ENCODE measurements at places on chromosomes 4 and X. TPM values are rescaled to one million over a fixed set of nuclear protein-coding genes. Genes with fewer than 3 reads are reported as not detected.
A peak's percentile ranks its signal among the peaks of the same experiment; 100 is the strongest.

- no peak for DNase-seq
These were observed 7.1 kb downstream of the MAOA start for GRCh38 chrX:43663173-43663572.

- DNase-seq, result peak; percentile 37
These were observed 140.8 kb upstream of the EDNRA start for GRCh38 chr4:147340111-147340510.

DNA sequence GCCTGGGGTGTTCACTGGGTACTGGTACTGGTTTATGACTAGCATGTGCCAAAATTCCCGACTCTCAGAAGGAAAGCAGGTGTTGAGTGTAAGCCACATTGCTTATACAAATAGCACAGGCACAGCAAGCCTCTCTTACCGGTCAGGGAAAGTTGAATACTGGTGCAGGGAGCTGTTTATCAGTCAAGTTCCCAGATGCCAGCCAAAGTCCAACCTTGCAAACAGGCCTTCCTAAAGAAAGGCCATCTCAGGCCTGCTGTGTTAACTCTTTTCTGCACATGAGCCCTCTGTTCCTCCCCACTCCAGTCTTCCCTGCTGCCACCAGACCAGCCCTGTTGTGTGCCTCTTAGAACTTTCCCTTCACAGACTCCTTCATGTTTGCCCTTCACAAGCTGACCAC, 34.2 kb downstream of the PKD2 start:
- DNase-seq, result no peak

DNA sequence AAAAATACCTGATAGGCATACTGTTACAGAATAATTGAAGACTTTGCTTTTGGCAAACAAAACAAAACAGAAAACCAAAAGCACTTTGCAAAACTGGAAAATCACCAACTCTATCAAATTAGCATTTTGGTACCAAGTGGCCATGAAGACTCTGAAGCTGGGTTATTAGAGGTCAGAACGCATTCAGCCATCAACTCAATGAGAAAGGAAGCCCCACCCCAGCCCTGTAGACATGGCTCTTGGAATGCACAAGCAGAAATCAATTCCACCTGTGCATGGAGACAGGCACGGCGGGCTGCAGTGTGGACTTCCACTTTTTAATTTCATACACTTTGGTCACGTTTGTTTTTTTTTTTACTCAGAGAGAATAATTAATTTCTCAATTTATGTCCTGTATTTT, 93.6 kb upstream of the DHX15 start:
- DNase-seq, result no peak

- DNase-seq, result no peak
These were observed 995.3 kb upstream of the GRIA3 start for GRCh38 chrX:122188751-122189150.

GRCh38 chr4:110073053-110073845, 125.2 kb downstream of the ELOVL6 start:
- DNase-seq, result no peak

DNA sequence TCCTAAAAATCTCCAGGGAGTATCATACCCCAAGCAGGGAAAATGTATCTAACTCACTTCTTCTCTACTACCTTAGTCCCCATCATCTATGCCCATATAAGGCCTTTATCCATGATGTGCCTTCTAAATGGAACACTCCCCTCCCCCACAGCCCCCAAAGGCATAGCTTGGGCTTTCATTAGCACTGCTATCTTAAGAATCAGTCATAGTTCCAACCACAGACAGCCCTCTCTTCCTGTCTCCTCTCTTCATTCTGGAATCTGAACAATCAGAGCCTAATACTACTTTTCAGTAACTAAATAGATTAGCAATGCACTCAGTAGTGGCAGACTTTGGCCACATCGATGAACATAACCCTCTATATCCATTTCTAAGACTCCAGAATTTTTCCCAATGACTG, 313.2 kb upstream of the DKK2 start:
- no peak for DNase-seq

DNA sequence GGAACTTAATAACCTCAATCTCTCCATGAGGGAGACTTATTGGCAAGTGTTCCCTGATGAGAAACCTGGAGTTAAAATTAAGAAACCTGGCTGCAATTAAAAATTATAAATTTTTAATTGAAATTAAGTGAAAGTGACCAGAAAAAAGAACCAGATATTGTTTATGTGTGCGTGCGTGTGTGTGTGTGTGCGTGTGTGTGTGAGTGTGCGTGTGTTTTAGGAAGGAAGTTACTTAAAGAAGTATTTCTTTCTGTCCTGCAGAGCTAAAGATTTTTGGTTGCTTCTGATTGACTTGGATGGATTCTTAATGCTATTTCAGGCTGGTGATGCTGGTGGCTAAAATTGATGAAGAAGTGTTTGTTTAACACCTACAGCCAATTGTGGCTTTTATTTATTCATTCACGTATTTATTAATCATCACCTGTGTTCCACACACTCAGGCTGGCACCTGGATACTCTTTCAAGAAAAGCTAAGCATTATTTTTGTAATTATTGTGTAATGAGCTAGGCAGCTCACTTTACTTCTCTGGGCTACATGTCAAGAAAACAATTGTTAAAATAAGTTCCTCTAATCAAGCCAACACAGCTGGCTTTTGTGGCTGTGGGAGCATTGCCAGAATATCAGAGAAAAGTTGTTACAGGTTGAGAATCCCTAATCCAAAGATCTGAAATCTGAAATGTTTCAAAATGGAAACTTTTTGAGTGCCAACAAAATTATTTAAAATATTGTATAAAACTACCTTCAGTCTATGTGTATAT, 68.5 kb downstream of the CEP44 start:
- DNase-seq, result no peak

- DNase-seq, result no peak
These were observed 25.1 kb downstream of the RAB9B start for GRCh38 chrX:103806862-103807474.

- no peak for DNase-seq
These were observed 40.6 kb upstream of the DOCK11 start for GRCh38 chrX:118455013-118455412.

DNA sequence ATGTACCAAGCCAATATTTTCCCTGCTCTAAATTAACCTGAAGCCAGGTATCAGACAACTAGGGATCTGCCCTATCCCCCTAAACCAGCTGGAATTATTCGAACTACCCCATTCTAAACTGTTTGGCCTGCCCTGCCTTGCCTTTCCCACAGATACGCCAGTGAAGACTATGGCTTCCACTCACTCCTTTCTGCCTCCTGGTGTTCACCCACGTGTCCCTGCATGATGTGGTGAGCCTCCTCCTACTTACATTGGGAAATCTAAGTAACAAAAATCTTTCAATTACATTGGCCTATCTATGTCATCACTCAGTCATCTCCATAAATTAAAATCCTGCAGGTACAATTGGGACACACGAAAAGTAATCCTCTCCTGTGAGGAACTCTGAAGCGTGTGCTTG, 6.1 kb upstream of the LDOC1 start:
- DNase-seq, result no peak

DNA sequence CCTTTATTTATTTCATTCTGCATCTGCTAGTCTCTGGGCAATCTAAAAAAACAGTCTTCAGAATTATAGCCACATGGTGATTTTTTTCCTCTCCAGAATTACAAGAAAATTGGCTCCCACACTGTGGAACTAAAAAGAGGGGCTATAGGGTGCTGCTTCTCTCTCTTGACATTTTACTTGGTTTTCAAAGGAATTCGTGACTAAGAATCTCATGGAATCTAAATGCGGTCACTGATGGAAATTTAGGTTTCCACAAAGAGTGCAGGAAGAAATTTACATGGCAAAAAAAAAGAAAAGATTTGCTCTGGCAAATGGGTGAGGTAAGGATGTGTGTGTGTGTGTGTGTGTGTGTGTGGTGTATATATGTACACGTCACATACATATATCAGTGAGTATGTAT, 10.2 kb downstream of the ATXN3L start:
- no peak for DNase-seq

- no peak for DNase-seq
These were observed 79.9 kb downstream of the NKX6-1 start for GRCh38 chr4:84419201-84419600.

- no peak for DNase-seq
These were observed 11.2 kb upstream of the SYTL4 start for GRCh38 chrX:100743009-100743607.

DNA sequence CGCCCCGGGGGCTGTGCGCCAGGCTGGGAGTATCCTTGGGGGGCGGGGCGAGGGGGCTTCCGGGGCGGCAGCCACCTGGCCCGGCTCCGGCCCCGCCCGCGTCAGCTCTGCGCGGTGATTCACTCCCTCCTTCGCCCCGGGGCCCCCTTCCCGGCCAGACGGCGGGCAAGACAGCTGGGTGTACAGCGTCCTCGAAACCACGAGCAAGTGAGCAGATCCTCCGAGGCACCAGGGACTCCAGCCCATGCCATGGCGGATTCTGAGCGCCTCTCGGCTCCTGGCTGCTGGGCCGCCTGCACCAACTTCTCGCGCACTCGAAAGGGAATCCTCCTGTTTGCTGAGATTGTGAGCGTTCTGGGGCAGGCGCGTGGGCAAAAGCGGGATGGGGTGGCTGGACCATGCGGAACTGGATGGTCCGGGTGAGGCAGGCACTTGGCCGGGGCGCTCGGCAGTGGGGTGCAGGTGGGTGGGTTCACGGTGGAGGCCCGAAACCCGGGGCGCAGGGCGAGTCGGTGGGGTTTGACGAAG, at the start of gene PLP2:
TSS of gene PLP2 (plus strand) at position 147 of the 528 bp plus-strand sequence. CDS start at position 250, 103 bp downstream.
- peak; percentile 80 for DNase-seq

DNA sequence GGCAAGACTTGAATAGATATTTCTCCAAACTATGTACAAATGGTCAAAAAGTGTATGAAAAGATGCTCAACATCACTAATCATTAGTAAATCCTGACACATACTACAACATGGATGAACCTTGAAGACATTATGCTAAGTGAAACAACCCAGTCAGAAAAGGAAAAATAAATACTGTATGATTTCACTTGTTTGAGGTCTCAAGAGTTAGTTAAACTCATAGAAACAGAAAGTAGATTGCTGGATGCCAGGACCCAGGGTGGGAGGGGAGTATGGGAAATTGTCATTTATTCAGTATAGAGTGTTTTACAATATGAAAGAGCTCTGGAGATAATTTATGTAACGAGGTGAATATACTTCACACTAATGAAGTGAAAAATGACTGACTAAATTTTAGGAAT, 32.4 kb downstream of the PRMT9 start:
- DNase-seq, result no peak

GRCh38 chr4:166312166-166312565, 439.1 kb downstream of the TLL1 start:
- no peak for DNase-seq

GRCh38 chr4:143355540-143356217, 19.0 kb downstream of the GAB1 start:
- DNase-seq, result no peak

- DNase-seq, result no peak
These were observed 430.0 kb downstream of the INPP4B start for GRCh38 chr4:142416121-142416520.

DNA sequence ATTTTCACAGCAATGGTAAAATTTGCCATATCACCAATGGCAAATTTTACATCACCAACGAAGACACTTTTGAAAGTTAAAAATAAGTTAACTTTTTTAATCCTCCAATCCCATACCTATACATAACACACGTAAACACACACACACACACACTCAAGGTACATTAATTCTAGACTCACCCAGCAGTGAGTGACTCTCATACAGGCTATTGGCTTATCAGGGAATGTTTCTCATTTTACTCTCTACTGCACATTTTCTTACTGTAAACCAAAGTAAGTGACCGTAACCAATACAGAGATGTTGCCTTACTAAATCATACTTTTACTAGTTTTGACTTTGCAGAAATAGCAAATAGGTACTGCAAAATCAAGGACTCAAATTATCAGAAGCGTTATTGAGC, 2.3 kb downstream of the VEGFC start:
- no peak for DNase-seq

Gene MAGIX
- total RNA-seq, result 1.1 TPM

Gene NR0B1
- total RNA-seq, result not detected

Gene DCAF12L2
- total RNA-seq, result 1.4 TPM

Gene CSAG1
- total RNA-seq, result not detected

Gene SPANXD
- not detected for total RNA-seq

Gene GAGE13
- total RNA-seq, result not detected

Gene TCEAL1
- 63.8 TPM for total RNA-seq

Gene ARHGAP36
- total RNA-seq, result not detected

Gene L1CAM
- total RNA-seq, result 0.30 TPM
